NCI-H524 (cell line): ENCODE measurements at places on chromosomes 16 and 17.

- no peak for DNase-seq
Observed at GRCh38 chr16:5972747-5973146, 875.2 kb upstream of the EEF2KMT start.

DNA sequence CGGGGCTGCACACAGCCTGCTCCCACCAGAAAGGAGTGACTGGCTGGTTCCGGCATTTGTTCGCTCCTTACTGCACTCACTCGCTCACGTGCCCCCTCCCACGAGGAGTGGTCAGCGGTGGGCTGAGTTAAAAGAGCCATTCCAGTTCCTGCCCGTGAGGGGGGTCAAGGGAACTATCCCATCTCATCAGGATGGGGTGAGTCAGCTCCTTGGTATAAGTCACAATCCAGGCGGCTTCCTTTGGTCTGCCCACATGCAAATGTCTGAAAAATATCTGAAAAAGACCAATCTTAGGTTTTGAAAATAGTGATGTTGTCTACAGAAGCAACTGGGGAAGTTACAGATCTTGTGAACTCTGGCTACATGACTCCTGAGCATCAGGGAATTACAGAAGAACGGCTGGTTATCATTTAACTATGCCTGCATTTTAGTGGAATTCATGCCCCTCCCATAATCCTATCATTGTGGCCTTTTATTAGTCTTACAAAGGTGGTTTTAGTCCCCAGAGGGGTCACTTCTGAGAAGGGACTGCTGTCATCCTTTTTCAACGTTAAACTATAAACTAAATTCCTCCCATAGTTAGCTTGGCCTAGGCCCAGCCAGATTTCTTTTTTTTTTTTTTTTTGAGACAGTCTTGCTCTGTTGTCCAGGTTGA lies 9.8 kb upstream of the TNFSF12 start:
- no peak for DNase-seq

DNA sequence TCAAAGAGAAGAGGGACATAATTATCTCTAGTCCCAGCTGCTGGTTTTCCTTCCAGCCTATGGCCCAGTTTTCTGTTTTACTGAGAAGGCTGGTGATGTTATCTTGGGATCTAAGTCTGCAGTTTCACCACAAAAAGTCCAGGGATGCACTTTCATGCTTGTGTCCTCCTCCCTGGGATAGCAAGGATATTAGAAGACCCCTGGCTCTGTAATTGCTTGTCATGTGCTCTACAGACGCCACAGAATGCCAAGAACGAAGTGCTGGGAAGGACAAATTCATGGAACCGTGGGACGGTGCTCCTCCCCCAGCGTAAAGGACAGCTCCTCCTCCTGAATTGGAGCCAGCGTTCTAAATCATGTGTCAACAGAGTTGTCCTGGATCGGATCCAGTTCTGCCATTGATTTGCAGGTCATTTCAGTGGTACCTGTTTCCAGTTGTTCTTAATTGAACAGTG lies 8.6 kb downstream of the MAPT start:
- no peak for DNase-seq

DNA sequence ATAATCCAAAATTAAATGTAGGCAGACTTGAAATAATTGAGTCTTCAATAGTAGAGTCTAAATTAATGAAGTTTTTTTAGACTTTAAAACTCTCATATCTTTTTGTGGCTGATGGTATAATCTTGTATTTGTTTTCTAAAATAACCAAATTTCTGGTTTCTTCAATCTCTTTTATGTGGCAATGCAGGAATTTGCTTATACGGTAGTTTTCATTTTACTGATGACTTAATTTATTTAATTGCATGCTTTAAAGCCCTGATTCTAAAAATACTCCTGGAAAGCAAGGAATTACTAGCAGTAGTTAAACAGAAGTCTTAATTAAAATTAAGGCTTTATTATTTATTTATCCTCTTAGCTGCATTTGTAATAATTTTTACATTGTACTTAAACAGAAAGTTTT lies 15.4 kb downstream of the MRTFB start:
- DNase-seq: no peak

GRCh38 chr17:29112771-29113295 lies 67.4 kb downstream of the MYO18A start:
- DNase-seq: peak; percentile 83

DNA sequence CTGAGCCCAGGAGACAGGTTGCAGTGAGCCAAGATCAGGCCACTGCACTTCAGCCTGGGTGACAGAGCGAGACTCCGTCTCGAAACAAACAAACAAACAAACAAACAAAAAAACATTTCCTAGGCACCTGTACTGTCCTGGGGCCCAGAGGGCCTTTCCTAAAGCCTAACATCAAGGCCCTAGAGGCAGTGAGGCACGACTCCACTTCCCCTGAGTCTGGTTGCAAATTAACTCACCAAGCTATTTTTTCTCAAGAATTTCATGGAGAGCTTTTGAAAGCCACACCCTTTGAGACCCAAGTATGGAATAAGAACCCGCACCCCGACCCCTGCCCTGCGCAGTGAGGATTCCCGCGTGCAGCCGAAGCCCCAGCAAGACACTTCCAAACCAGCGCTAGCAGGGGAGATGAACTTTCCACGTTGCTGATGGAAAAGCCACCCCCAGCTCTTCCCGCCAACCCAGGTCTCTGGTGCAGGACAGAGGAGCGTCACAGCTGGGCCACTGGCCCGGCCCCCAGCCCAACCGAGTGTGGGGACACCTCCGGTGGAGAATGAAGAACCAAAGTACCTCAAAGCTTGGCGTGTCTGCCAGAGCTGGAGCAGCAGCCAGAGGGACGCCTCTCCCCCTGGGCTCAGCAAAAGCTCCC lies 1.2 kb downstream of the CHST5 start:
- no peak for DNase-seq

GRCh38 chr16:19851476-19851875 lies 33.2 kb downstream of the GPRC5B start:
- no peak for DNase-seq

GRCh38 chr17:58918072-58918471 lies 162.4 kb downstream of the PPM1E start:
- no peak for DNase-seq

DNA sequence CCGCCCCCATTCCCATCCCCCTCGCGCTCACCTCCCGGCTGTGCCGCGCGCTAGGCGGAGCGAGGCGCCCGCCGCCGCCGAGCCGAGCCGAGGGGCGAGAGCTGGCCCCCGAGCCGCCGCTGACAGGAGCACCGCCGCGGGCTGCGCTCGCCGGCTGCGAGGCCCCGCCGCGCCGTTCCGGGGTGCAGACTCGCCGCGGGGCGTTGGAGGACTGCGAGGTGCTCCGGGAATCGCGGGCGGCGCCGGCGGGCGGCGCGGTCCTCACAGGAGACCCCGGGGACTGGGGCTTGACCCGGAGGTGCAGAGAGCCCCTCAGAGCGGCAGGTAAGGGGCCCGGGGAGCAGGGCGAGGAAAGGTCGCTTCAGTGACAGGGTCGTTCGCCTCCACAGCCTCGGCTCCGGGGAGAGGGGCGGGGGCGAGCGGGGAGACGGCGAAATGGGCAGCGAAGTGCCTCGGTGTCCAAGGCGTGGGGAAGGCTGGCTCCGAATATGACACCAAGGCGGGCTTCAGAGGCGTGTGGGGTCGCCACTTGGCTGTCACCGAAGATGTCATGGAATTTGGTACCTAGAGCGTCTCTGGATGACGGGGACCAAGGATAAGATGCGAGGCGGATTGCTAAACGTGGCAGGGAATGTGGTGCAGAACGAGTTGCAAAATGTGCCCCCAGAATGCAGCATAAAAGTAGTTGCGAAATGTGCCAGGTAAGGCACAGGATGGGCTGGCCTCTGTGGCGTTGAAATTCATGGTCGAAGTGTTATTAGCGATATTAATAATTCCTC lies 580 bp downstream of the TANC2 start:
- DNase-seq: peak; percentile 56

DNA sequence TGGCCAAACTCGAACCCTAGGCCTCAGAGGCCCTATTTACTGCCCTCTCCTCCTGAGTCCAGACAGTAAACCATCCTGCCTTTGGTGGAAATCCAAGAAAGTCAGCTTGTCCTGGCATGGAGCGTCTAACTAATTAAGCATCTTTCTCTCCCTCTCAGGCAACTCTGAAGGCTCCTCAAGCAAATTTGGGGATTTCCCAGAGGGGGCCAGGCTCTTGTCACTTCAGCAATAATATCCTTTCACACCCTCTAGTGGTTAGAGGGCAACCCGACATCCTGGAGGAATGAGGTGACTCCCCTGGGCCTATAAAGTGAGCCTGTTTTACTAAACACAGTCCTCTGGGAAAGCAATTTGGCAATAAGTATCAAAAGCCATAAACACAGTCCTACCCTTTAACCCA lies 60.4 kb downstream of the NOG start:
- peak; percentile 56 for DNase-seq

DNA sequence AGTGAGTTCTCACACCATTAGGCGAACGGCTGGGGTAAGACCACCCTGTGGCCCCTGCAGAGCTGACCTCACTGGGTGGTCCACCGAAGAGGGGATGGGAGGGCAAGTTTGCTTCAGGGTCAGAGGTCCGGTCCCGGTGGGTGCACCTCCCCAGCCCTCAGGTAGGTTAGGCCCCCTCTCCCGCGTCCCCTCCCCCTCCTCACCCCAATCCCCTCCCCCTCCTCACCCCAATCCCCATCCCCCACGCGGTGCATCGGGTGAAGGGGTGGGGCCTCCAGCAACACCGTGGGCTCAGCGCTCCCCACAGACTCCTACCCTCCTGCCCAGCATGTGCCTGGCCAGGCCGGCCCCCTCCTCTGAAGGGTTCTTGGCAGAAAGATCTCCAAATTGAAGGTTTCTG lies 13.4 kb downstream of the MCRIP1 start:
- no peak for DNase-seq

DNA sequence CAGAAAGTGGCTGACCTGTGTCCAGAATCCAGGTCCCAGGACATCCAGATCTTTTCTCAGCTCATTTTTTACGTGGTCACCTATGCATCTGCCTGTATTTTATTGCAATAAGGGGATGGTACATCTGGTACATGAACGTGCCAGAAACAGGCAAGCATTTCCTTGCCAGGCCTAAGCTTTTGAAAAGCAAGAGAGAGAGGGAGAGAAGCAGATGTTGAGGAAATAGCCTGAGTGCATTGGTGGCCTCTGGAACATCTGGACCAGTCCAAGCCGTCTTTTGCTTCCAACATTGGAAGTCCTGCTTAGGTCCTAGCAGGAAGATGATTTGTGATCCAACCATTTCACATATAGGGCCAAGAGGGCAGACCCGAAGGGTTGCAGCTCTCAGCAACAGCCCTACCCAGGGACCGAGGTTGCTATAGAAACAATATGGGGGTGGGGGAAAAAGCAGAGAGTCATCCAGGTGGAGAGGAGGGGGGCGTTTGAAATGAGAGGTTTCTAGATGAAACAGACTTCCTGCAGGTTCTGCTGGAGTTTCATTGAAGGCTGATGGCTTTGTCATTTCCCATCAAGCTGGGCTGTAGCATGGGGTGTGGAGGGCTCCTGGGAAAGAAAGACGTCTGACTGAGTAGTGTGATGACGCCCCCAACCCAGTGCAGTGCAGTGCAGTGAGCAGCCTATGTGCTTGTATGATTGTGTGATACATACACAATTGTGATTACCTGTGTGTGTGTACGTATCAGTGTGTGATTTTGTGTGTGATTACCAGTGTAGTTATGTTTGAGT lies 61.6 kb downstream of the SHISA6 start:
- DNase-seq: no peak

DNA sequence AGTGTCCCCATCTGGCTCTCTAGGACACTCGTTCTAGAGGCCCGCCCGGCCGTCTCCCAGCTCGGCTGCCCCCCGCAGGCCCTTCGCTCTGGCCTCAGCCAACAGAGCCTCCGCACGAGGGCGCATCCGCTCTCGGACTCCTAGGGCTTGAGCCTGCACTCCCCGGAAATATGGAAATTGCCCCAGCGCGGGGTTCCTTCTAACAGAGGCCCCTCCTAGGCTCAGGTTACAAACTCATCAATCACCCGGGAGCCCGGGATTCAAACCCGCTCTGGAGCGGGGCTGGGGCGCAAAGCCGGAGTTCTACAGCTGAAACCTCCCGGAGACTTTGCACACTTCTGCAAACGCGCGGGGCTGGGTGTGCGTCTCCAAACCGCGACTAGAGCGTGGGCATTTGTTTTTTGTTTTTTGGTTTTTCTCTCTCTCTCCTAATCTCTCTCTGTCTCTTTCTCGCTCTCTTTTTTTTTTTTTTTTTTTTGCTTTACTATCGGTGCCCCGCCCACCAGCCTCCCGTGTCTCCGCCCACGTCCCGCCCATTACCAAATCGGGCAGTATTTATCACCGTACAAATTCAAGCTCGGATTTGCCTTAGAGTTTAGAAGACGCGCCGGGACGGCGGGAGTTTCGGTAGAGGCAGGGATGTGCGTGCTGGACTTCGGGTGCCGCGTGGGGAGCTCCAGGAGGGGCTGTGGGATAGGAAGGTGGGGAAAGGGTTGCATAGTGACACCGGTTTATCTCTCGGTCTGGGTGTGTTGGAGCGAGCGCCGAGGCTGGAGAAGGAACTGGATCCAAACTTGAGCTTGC lies 2.4 kb upstream of the FOXL1 start:
- DNase-seq: peak; percentile 66

DNA sequence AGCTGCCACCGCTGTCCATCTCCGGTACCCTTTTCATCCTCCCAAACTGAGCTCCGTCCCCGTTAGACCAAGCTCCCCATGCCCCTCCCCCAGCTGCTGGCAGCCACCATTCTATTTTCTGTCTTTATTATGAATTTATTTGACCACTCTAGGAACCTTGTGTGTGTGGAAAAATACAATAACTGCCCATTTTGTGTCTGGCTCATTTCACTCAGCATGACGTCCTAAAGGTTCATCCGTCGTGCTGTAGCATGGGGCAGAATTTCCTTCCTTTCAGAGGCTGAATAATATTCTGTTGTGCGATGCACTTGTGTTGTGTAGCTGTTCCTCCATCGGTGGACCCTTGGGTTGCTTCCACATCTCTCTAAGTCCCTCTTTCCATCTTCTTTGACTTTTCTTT lies 263.1 kb downstream of the SEC14L1 start:
- no peak for DNase-seq

DNA sequence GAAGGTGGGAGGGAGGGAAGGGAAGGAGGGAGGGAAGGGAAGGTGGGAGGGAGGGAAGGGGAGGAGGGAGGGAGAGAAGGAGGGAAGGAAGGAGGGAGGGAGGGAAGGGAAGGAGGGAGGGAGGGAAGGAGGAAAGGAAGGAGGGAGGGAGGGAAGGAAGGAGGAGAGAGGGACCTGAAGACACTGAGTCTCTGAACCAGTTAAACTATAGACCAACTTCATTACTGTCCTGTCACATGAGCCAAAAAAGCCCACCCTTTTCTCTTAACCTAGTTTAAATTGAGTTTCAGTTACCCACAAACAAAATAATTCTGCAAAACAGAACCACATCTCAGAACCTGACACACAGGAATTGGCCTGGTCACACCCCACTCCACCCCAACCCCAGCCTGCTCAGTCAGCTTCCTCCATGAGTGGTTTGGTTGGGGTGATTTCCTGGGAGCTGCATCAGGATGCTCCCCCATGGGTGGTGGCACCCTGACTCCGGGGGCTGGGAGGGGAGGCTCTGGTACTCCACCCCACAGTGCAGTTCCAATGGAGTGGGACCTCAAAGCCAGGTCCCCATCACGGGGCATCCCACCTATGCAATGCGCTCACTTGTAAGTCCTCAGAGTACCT lies 4.7 kb upstream of the PRR29 start:
- no peak for DNase-seq

GRCh38 chr16:22194707-22195444 lies 11.2 kb upstream of the EEF2K start:
- DNase-seq: no peak

GRCh38 chr16:76335180-76335974 lies 58.2 kb downstream of the CNTNAP4 start:
- peak; percentile 3 for DNase-seq
